Body of pancreas (tissue), 4 donors: ENCODE measurements at places on chromosomes 5 and 9.

- no peak for DNase-seq
These were observed 3.5 kb downstream of the NRARP start for GRCh38 chr9:137298401-137299202.

GRCh38 chr5:158060212-158060611 lies 201.3 kb upstream of the CLINT1 start:
- no peak for DNase-seq

GRCh38 chr5:72920690-72921502 lies 34.9 kb upstream of the FCHO2 start:
- no peak for DNase-seq

GRCh38 chr9:114149765-114150340 lies 5.5 kb upstream of the COL27A1 start:
- no peak for DNase-seq

- DNase-seq = peak; percentile 21
These were observed 10.4 kb upstream of the CEL start for GRCh38 chr9:133051281-133051900.

DNA sequence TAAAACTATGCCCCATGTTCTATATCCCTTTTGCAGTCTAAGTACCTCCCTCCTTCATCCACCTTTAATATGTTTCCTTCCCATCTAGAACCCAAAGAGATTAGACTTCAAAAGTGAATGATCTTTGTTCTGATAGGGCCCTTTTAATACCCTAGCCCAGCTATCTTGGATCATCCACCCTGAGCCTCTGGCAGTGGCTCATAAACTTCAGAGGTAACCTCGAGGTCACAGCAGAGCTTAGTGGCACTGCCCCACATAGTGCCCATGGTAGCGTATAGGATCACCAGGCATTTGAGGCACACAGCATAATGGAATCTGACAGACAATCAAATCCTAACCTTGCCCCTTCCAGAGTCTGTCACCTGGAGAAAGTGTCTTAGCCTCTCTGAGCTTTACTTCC lies 15.8 kb downstream of the ADRB2 start:
- no peak for DNase-seq

- DNase-seq = no peak
These were observed 822 bp downstream of the DENND4C start for GRCh38 chr9:19231126-19231903.

DNA sequence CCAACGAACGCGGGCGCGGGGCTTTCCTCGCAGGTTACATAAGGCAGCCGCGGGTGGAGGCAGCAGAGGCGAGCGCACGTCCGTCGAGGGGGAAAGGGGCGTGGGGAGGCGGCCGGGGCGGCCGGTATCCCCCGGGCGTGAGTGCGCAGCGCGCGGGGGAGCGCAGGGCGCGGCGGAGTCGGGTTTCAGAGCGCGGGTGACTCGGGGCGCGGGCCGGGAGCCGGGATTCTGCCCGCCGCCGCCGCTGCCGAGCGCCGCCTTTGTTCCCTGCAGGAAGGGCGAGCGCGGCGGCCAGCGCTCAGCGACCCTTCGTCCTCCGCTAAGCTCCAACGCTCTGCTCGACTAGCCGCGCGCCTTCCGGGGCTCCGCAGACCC lies at the start of gene COL15A1:
Gene COL15A1 (plus strand): TSS at position 226 of the 375 bp plus-strand sequence. CDS start 155 bp downstream, outside the sequence.
- peak; percentile 56 for DNase-seq

DNA sequence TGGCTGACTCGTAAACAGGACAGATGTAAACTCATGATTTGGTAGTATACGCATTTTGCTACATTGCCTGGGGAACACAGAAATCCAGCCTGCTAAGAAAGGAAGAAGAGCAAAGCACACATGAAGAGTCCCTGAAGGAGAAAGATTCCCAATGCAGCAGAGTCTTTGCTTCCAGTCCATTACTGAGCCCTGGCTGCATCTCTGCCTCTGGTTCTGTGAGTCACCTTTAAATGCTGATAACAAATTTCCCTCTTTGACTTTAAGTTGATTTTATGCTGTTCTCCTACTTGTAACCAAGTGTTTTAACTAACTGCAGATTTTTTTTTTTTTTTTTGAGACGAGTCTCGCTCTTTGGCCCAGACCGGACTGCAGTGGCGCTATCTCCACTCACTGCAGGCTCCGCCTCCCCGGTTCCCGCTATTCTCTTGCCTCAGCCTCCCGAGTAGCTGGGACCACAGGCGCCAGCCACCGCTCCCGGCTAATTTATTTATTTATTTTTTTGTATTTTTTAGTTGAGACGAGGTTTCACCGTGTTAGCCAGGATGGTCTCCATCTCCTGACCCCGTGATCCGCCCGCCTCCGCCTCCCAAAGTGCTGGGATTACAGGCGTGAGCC lies 8.5 kb upstream of the PRXL2C start:
- DNase-seq = no peak

DNA sequence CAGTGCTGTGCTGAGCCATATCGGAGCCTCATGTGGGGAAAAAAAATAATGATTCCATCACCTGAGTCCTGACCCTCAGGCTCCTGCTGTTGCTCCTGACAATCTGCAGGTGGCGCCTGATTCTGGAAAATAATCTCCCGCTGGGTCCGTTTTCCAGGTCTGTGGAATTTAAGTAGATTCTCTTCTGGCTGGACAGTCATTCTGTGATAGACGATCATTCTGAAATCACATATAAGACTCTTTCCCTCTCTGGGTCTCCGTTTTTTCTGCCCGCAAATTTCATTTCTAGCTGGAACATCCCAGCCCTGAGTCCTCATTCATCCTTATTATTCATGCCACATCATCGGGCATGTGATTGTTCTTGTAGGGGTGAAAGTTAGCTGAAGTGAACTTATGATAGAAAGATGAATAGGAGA lies 22.1 kb upstream of the STXBP1 start:
- DNase-seq = peak; percentile 78
